ENCODE measurements at places on chromosomes 12 and 14. TPM values are rescaled to one million over a fixed set of nuclear protein-coding genes. Genes with fewer than 3 reads are reported as not detected.
A peak's percentile ranks its signal among the peaks of the same experiment; 100 is the strongest.

DNA sequence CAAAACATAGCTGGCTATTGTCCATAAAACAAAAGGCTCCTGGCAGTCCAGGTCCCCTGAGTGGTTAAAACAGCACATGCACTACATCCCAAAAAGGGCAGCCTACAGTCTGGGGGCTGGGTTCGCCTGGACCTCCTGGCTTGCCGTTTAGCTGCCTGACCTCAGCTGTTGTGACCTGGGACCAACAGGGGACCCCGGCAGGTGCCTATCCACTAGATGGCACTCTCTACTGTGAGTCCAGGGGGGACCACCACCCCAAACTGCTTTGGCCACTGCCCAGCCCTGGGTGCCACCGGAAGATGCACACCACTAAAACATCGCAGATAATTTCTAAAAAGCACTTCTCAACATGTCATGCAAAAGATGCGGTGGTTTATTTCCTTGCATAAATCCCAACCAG is 2.9 kb upstream of the RTL1 start:
- DNase-seq, result no peak

DNA sequence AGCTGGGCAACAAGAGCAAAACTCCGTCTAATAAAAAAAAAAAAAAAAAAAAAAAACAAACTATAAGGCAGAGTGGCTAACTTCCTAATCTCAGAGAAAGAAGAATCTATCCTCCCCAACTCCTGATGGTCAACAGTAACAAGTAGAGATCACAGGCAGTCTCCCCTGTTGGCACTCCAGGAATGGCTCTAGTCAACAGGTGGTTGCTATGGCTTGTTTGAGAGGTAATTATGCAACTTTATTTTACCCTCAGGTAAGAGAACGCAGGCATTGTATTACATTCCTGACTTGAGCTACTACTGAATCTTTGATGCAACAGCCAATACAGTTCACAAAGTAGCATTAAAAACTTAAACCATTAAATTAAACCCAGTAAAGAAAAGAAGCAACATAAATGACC is 180.3 kb downstream of the DICER1 start:
- DNase-seq, result no peak

DNA sequence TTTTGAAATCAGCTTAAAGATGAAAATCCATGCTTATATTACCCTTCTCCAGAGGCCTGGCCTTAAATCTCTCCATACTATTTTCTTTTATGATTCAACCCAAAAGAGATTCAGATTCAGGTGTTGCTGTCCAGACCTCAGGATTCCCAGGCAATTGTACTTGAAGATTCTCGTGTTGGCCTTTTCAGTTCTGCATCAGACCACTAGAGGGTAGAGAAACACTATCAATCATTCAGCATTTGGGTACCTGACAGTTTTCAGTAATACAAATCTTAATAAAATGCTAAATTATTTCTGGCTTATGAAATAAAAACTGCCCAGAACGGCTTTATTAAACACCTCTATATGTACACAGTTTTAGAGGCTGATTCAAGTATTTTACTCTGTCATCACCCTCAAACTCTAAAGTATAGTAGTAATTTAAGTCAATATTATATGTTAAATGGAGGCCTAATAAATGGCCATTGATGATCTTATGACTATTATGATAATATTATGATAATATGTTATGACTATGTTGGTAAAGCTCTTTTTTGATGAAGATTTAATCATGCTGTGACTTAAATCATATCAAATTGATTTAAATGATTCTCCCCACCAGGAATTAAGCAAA is 301.1 kb downstream of the DUSP6 start:
- no peak for DNase-seq

CCDC197 gene
- polyA plus RNA-seq, result not detected

DNA sequence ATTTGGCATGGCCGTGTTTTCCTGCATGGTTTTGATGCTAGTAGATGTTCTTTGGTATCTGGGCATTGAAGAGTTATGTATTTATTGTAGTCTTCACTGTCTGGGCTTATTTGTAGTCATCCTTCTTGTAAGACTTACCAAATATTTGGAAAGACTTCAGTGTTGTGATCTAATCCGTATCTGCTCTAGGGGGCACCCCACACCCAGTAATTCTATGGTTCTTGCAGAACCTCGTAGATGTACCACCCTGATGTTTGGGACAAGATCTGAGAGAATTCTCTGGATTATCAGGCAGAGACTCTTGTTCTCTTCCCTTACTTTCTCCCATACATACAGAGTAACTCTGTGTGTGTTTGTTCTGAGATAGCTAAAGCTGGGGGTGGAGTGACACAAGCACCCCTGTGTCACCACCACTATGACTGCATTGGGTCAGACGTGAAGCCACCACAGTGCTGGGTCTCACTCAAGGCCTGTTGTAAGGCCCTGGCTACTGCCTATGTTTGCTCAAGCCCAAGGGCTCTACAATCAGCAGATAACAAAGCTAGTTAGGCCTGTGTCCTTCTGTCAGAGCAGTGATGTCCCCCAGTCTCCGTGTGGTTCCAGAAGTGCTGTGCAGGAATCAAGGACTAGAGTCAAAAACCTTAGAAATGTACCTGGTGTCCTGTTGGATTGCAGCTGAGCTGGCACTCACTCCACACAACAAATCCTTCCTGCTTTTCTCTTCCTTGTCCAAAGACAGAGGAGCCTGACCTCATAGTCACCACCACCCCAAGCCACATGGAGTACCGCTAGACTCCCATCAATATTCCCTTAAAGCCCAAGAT is 9.6 kb downstream of the RDH16 start:
- no peak for DNase-seq

- DNase-seq, result peak; percentile 80
Observed at GRCh38 chr14:53539489-53540126, 386.5 kb upstream of the DDHD1 start.

TAS2R43 gene
- polyA plus RNA-seq, result 0.16 TPM

C1R gene
- polyA plus RNA-seq, result 66.1 TPM

SERPINA10 gene
- 4.3 TPM for polyA plus RNA-seq

- DNase-seq, result peak; percentile 60
Observed at GRCh38 chr14:24279301-24280186, 8.1 kb upstream of the RABGGTA start.
